Retinal pigment epithelial cell (primary cell): ENCODE measurements at places on chromosomes 7 and 10.

GRCh38 chr7:68977385-68978055 lies 620.8 kb upstream of the AUTS2 start:
- DNase-seq, result no peak

DNA sequence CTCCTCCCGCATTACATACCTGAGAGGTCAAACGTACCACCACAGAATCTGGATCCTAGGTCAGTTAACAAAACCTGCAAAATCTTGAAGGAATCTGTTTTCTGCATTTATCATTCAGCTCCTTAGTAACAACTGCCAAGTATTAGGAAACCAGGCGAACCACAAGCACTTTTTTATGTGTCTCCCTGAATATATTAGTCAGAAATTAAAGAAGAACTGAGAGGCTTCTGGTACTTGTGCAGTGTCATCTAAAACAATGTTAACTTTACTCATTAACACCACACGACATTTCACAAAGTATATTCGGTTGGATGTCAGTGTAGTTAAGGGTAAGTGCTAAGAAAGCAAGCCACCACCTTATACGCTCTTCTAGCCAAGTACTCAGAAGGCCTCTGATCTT lies 2.5 kb downstream of the CCDC6 start:
- DNase-seq, result no peak

GRCh38 chr7:157250605-157251228 lies 86.1 kb upstream of the DNAJB6 start:
- no peak for DNase-seq

- no peak for DNase-seq
These were observed 181.3 kb downstream of the RTKN2 start for GRCh38 chr10:62087329-62087728.

DNA sequence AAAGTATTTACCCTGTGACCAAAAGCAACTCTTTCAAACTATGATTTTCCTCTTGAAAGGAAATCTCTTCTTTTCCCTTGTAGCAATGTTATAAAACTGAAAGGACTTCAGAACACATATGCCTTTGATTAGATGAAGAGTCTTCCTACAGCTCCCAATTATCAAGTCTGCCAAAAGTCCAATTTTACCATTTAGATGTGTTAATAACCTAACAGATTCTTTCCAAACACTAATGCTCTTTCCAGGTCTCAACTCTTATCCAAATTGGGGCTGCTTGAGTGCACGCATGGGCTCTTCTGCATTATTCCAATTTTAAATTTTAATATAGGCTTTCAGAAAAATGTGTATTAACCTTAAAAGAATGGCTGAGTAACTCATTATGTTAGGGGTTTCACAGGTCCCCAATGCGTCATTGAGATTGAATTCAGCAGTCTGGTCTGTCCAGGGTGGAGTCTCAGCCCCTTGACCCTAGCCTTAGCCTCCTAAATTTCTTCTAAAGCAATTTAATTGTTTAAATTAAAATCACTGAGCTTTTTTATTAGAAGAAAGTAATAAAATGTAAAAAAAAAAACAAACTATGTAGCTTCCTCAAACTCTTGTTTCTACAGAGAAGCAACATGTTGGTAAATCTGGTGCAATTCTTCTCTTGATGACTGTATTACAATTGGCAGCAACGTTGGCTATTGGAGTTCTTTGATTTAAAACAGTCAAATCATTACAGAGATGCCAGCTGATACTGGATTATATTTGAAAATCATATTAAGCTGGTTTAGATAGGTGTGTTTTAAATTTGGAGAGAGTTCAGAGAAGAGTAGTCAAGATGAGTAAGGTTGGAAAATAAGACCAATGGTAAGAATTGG lies 170.4 kb downstream of the DKK1 start:
- DNase-seq, result no peak

DNA sequence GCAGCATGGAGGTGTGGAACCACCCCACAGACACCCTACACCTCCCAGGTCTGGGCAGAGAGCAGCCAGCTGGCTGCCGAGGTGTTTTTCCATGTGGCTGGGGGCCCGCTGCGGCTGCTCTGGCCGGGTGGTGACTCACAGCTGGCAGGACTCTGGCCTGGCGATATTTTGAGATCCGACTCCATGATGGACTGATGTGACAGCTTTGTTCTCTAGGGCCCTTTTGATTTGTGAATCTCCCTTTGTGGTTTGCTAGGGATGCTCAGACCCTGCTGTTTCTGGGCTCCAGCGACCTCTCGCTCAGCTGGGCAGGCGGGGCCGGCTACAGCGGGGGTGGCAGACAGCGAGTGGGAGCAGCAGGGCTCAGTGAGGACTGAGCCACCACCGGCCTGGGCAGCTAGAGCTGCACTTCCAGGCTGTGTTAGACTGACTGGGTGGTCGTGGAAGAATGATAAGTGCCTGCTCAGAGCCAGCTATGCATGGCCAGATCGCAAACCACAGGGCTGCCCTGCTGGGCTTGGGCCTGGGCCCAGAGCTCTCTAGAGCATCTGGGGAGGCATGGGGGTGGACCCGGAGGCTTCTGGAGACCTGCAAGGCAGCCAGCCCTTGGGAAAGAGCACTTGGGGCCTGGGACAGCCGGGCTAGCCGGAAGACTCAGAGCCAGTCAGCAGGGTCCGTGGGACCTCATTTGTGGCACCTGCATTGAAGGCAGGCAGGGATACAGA lies 46.2 kb upstream of the GDF10 start:
- no peak for DNase-seq

GRCh38 chr7:141359740-141360415 lies 191.3 kb upstream of the AGK start:
- no peak for DNase-seq

- no peak for DNase-seq
These were observed 103.7 kb downstream of the RNF216 start for GRCh38 chr7:5677538-5678294.

- no peak for DNase-seq
These were observed 213.8 kb downstream of the DNAJB6 start for GRCh38 chr7:157550300-157551275.

- no peak for DNase-seq
These were observed 1.6 kb downstream of the DNMBP start for GRCh38 chr10:100008142-100008522.

GRCh38 chr7:127770885-127771284 lies 118.9 kb downstream of the SND1 start:
- DNase-seq, result no peak

- no peak for DNase-seq
These were observed 1.1 kb downstream of the BAZ1B start for GRCh38 chr7:73520673-73521635.

- DNase-seq, result no peak
These were observed 211.4 kb downstream of the THSD7A start for GRCh38 chr7:11620406-11621253.

DNA sequence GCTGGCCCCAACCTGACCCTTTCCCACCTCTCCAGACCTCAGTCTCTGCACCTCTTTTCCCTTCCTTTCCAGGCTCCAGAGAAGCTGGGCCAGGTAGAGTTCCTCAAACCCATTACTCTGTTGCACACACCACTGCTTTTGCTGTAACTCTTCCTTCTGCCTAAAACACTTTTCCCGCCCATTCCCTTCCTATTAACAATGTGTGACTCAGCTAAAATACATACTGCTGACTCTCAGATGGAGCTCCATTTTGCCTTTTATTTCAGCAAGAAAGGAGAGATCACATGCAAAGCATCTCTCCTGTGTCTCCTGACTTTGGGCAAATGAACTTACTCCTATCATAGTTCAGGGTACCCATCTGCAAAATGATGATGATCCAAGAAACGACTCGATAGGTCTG lies 201.0 kb downstream of the CALN1 start:
- no peak for DNase-seq

DNA sequence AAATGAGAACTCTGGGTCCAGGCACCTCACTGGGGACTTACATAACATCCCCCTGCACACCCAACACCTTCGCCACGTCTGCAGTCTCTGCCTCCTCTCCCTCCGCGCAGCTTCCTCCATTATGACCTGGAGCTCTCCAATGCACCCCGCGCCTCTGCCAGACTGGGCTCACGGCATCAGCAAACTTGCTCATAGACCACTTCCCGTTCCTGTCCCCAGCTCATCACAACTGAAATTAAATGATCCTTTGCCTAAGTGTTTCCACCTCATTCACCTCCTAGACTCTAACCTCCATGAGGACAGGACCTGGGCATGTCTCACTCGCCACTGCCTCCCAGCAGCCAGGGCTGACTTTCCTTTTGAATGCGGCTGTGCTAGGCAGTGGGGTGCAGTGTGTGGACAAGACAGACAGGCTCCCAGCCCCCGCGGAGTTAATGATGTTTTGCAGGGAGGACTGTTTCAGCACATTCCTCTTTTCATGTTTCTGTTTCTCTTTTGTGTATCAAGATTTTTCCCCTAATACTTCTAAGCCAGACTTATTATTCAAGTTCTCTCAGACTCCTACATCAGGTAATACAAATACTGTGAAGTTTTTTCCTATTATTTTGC lies 18.8 kb downstream of the CHST15 start:
- DNase-seq, result no peak

DNA sequence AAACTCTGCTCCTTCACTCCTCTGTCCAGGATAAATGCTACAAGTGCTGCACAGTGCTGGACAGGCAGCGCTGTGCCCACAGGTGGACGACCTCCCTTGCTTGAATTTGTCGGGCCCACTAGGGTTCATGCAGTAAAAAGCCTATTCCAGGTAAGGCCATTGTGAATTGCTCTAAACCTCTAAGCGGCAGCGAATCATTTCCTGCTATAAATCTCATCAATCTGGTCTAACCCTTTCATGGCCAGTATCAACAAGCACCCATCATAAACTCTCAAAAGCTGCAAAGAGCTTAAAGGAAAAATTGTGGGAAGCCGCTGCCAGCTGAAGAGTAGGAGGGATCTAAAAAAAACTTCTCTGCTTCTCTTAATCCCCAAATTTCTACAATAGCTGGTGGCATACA lies 134.2 kb downstream of the SLC25A13 start:
- no peak for DNase-seq

- DNase-seq, result no peak
These were observed 143.5 kb downstream of the ELFN1 start for GRCh38 chr7:1813394-1814088.

DNA sequence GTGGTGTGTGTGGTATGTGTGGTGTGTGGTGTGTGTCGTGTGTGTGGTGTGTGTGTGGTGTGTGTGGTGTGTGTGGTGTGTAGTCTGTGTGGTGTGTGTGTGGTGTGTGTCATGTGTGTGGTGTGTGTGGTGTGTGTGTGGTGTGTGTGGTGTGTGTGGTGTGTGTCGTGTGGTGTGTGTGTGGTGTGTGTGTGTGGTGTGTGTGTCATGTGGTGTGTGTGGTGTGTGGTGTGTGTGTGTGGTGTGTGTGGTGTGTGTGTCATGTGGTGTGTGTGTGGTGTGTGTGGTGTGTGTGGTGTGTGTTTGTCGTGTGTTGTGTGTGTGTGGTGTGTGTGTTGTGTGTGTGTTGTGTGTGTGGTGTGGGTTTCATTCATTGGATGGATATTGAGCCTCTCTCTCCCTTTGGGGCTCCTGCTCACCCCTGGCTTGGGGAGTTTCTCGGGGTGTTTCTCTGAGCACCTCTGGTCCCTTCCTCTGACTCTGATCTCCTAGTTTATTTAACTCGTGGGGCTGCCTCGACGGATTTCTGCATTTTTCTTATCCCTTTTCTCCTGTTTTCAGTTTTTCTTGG lies 145.8 kb downstream of the DNAJB6 start:
- no peak for DNase-seq

- DNase-seq, result no peak
These were observed 39.2 kb upstream of the ZNF680 start for GRCh38 chr7:64602086-64602485.

DNA sequence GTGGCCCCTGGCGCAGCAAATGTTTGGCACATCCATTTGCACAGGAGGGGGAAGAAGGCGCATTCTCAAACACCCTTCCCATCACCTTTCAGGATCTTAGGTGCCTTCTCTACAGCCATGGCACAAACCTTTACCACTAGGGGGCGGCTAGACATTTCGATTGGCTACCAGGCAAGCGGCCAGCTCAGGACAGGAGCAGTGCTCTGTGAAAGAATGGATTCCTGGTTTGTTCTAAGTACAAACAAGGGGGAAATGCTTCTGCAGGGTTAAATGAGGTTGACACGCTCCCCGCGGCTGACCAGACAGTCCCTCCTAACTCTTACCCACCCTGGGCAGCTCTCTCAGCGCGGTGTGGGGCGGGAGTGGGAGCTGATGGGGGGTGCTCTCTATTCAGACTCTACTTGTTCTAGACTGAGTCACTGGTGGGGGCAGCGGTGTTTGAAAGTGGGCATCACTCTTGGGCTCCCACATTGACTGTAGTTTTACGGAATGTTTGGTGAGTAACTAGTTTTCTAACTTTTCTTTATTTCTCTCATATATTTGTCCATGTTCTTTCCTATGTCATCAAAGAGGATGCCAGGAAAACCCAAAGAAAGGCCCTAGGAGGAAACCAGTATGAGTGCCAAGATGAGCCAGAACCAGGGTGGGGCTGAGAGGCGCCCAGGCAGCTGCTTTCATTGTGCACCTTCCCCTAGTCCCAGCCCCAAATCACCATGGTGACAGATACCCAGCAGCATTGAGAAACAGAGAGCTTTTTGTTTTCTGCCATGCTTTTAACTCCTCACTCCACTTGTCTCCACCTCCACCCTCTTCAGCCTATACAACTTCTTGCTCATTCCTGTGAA lies 61.4 kb upstream of the GPR158 start:
- peak; percentile 46 for DNase-seq

GRCh38 chr7:154505362-154505761 lies 453.2 kb downstream of the DPP6 start:
- DNase-seq, result no peak

DNA sequence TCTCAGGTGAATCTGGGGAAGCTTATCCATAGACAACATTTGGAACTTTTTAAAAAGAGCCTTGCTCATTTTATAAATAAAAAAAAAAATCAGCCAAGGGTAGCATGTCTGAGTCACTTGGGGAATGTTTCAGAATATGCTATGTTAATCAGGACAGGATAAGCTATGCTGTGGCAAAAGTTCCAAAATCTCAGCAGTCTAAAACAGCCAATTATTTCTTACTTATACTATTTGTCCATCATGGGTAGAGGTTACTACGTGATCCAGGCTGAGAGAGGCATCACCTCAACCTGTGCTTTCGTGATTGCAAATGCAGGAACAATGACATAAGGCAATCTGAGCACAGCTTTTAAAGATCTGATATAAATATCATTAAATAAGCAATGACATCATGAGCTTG lies 6.5 kb downstream of the SLC13A1 start:
- DNase-seq, result no peak

GRCh38 chr7:88669913-88670312 lies 89.6 kb upstream of the ZNF804B start:
- peak; percentile 16 for DNase-seq

- no peak for DNase-seq
These were observed 1.6 kb downstream of the UBE2D4 start for GRCh38 chr7:43927810-43928209.
